Activated T-helper 1 cell treated with anti-CD3 and anti-CD28 coated beads, Interleukin-12 subunit alpha, Interleukin-12 subunit beta, Interleukin-2, Interleukin-4 antibody, amounts not matched to agents 30 ng/mL and 10 ng/mL and 1 ng/mL, durations not matched to agents 14 hours and 24 hours and 36 hours (primary cell): ENCODE measurements at places on chromosomes 2 and 18. TPM values are rescaled to one million over a fixed set of nuclear protein-coding genes. Genes with fewer than 3 reads are reported as not detected.

Gene CAPN14
- total RNA-seq: 0.18 and 0.20 TPM in 2 replicates

Gene FLACC1
- 0.23 and 1.1 TPM in 2 replicates for total RNA-seq

Gene RNF125
- 32.2 and 34.6 TPM in 2 replicates for total RNA-seq

Gene SIX3
- total RNA-seq: not detected in 2 replicates

Gene MYO3B
- total RNA-seq: 0.57 and 0.78 TPM in 2 replicates

DNA sequence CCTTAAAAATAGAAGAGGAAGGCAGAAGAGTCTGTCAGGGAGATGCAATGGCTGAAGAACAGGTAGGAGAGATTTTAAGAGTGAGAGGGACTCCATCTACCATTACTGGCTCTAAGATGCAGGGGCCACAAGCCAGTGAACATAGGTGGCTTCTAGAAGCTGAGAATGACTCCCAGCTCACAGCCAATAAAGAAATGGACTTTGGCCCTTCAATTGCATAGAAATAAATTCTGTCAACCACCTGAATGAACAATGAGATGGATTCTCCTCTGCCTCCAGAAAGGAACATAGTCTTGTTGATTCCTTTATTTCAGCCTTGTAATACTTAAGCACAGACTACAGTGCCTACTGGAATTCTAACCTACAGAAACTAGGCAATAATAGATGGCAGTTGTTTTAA, 603.3 kb upstream of the NXPH2 start:
- H3K27me3 ChIP-seq: no peaks in the 10 kb centered on the region
- no peak overlapping the region for H3K27ac ChIP-seq
- H3K4me1 ChIP-seq: no peaks in the 10 kb centered on the region
- DNase-seq: no peak
- H3K36me3 ChIP-seq: no peaks in the 10 kb centered on the region
